ENCODE measurements at places on chromosomes 3 and 15.

GRCh38 chr3:29186131-29186599 is 94.7 kb upstream of the RBMS3 start:
- DNase-seq: peak; percentile 70

- no peak for DNase-seq
Measured at GRCh38 chr3:186413615-186414415, 51.8 kb upstream of the DGKG start.

GRCh38 chr15:78950343-78950742 is 5.5 kb upstream of the CTSH start:
- no peak for DNase-seq

DNA sequence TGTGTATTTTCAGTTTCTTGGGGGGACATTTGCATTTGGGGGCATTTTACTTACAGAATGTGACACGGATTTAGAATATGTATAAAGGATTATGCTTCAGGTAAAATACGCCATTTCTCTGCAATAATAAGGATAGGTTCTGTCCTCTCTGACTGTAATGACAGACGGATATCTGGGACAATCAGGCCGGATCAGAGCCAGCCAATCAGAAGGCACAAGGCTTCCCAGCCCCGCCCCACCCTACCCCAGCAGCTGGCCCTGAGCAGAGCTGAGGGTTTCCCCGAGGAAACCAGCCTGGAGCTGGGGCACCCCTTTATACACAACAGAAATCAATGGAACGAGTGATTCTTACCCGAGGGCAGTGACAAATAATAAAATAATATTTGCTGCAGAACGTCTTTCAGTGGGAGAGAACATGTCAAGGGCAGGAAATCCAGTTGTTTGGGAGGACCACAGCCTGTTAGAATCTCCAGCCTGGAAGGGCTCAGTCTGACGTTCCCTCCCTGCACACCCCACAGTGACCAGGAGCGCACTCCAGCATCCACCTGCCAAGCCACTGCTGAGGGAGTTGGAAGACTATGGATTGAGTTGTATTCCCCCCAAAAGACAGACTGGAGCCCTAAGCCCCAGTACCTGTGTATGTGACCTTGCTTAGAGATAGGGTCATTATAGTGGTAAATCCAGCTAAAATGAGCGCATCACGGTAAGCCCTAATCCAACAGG is 30.3 kb upstream of the SEC13 start:
- peak; percentile 21 for DNase-seq

DNA sequence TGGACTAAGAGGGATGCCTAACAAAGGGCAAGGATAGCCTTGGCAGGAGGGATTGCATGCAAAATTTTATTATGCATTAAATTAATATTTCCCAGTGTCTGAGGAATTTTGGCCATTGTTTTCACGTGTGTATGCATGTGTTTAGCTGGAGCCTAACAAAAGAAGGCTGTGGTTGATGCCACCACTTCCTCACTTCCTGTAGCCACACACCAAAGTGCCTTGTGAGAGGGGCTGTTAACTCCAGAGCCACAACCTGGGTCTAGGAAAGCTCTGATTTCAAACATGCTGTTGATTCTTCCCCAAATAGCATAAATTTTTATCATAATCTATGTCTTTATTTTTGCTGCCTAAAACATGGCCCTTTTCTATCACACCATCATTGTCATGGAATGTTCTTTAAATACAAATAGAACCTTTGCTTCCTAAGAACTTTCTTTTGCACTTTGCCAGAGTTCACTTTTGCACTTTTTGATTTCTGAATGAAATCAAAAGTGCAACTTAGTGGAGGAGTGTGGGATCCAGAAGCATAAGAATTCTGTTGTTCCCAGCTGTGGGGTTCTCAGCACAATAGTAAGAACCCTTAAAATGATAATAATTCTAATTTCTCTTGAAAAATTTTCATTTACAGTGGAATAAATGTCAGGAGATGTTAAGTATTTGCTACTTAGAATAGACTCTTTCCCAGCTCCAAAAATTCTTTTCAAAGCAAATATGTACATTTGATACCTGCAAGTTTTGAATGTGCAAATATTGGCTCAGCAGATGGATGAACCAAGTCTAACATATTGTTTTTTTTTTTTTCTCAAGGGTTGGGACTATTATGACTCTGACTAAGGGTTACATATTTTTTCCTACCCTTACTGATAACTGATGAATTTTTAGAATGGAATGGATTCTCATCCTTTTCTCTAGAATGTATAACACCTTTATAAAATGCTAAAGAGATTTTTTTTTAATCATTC is 35.6 kb upstream of the SPTSSB start:
- no peak for DNase-seq

DNA sequence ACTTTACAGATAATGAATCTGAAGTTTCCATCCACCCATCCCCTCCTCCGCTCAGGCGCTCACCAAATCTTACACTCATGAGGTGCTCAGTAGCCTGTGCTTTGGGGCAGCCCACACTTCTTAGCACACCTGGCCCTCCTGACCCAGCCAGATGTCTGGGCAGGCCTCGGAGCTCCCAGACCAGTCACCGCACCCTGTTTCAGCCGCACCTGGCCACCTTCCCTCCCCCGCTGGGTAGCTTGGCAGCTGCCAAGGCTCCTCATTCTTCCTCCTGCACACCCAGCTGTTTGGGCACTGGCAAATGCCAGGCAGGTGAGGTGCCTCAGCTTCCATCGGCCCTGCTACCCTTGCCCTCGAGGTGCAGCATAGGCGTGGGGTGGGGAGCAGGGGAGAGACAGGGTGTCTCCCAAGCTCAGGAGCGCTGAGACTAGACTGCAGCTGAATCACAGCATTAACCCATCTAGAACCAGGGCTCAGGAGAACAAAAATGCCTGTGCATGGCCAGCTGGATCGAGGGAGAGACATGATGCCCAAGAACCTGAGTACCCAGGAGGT is 45.8 kb downstream of the CDC25A start:
- no peak for DNase-seq

DNA sequence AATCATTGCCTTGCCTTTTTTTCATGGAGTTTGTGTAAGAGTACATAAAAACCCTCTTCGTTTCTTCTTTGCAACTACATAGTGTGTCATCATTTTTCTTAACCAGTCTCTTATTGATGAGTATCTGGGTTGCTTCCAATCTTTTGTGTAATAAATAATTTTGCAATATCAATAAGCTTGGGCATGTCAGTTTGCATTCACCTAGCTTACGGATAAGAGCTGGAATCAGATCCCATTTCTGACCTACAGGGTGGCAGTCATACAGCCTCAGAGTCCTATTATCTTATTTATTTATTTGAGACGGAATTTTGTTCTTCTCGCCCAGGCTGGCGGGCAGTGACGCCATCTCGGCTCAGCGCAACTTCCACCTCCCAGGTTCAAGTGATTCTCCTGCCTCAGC is 18.3 kb downstream of the ANP32A start:
- no peak for DNase-seq

DNA sequence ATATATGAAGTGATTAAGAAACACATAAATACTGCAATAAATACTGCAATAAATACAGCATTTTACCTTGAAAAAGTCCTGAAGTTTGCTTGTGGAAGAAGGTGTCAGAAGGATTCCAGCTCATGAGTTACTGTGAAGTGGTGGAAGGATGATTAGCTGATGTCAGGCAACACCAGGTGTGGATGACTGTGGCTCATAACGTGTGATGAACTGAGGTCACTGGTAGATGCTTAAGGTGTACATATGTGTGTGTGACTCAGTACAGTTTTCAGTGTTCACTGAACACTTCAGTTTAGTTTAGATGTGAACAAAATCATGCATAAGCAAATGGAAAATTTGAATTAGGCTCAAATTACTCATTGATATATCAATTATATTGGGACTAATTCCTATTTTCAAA is 1045.0 kb downstream of the NTRK3 start:
- no peak for DNase-seq

GRCh38 chr3:172309741-172310427 is 138.4 kb downstream of the GHSR start:
- DNase-seq: no peak

- DNase-seq: no peak
Measured at GRCh38 chr3:61409638-61410037, 151.7 kb upstream of the PTPRG start.

DNA sequence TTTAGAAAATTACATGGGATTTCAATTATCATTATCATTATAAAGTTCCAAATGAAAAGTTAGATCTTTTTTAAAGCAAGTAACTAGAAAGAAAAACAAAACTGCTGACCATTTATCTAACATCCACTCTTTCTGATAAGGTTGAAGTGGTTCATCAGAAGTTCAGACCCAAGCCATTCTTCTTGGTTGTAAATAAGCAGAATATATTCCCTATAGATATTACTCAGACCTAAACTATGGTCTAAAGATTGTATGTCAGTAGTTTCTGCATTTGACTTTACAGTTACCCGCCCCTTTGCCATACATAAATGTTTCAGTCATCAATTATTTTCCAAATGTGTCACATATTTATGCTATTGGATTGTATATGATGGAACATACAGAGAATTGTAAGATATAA is 136.7 kb downstream of the PLOD2 start:
- peak; percentile 15 for DNase-seq

- no peak for DNase-seq
Measured at GRCh38 chr3:156816091-156816793, 9.9 kb upstream of the LEKR1 start.

- DNase-seq: peak; percentile 62
Measured at GRCh38 chr3:130480736-130481135, 36.2 kb upstream of the COL6A6 start.

DNA sequence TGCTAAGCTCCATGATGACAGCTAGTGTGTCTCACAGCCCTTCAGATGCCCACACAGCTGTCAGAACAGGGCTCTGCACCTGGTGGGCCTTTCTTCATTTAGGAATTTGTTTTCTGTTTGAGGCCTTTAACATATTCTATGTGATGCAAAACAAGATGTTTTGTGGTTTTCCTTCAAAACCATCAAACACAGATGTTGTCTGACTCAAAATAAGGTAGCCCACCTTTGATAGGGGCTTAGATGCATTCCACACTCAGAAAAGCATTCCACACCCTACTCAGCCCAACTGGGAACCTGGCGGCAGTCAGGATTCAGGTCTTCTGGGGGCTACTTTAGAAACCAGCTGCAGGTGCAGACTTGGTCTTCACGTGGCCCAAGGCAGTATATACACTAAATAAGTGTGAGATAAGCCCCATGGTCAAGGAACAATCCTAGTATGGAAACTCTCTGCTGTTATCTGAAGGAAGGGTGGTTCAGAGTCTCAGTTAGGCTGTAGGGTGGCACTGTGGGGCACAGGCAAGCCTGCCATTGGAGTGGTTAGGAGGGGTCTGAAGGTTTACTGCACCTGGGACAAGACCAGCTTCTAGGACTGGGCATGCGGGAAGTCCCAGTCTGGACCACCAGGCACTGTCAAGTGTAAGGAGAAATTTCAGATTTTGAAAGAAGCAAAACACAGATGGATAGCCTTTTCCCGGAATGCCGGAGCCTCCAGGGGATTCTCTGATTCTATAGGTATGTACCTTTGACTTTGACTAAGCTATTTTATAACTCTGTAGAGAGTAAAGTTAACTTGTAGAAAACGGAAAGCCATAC is 20.1 kb downstream of the LRRC2 start:
- no peak for DNase-seq

Measured in COLO829 (cell line).